ENCODE measurements at places on chromosomes 7 and 10. TPM values are rescaled to one million over a fixed set of nuclear protein-coding genes. Genes with fewer than 3 reads are reported as not detected.

Gene CASP7
- 12.8 TPM for total RNA-seq

Gene CFAP70
- total RNA-seq: 5.6 TPM

Gene VAX1
- total RNA-seq: not detected

Gene FGFBP3
- 6.2 TPM for total RNA-seq

Gene SUN3
- total RNA-seq: not detected

Gene TMEM130
- total RNA-seq: 0.20 TPM

Gene CHRM2
- total RNA-seq: not detected

Gene CLRN3
- total RNA-seq: 2.7 TPM

Gene GIMAP2
- not detected for total RNA-seq

Gene CHAT
- not detected for total RNA-seq

Gene GPR15LG
- not detected for total RNA-seq

Gene KCNIP2
- total RNA-seq: 5.5 TPM

Gene FAM25G
- not detected for total RNA-seq

Gene OR9A2
- total RNA-seq: not detected

Gene YWHAG
- total RNA-seq: 136 TPM

Gene SLC39A12
- not detected for total RNA-seq

Gene ADAM22
- total RNA-seq: 15.8 TPM

Gene RPEL1
- not detected for total RNA-seq

Gene SLC26A5
- not detected for total RNA-seq

Gene ZNF804B
- total RNA-seq: not detected

Gene CYP2C9
- total RNA-seq: 0.34 TPM

Gene ST8SIA6
- 0.36 TPM for total RNA-seq

Gene CALHM3
- total RNA-seq: 1.3 TPM

Gene VGF
- 1.8 TPM for total RNA-seq

Gene MUC3A
- total RNA-seq: 2.0 TPM

Gene GDF2
- not detected for total RNA-seq

Gene RBM17
- total RNA-seq: 122 TPM

Gene NACAD
- 11.7 TPM for total RNA-seq

Gene ZEB1
- total RNA-seq: 1.7 TPM

Gene NKX2-3
- total RNA-seq: not detected
